ENCODE measurements at places on chromosomes 4 and X. TPM values are rescaled to one million over a fixed set of nuclear protein-coding genes. Genes with fewer than 3 reads are reported as not detected.

The PCDH11X gene
- total RNA-seq: 1.0 TPM

The C4orf36 gene
- 2.0 TPM for total RNA-seq

The SPANXN3 gene
- not detected for total RNA-seq

The PABPC1L2B gene
- not detected for total RNA-seq

The PSAPL1 gene
- 0.38 TPM for total RNA-seq

The DUSP21 gene
- not detected for total RNA-seq

The MAOB gene
- 0.82 TPM for total RNA-seq

The CD40LG gene
- not detected for total RNA-seq

The NWD2 gene
- 0.05 TPM for total RNA-seq

The MSX1 gene
- 5.0 TPM for total RNA-seq

The STARD8 gene
- total RNA-seq: 1.00 TPM

The CXorf66 gene
- not detected for total RNA-seq

The GAGE1 gene
- not detected for total RNA-seq

- no peak for DNase-seq
Measured at GRCh38 chr4:96504386-96504785, 664.5 kb downstream of the PDHA2 start.

- DNase-seq: no peak
Measured at GRCh38 chr4:152307669-152308068, 228.2 kb downstream of the FBXW7 start.

DNA sequence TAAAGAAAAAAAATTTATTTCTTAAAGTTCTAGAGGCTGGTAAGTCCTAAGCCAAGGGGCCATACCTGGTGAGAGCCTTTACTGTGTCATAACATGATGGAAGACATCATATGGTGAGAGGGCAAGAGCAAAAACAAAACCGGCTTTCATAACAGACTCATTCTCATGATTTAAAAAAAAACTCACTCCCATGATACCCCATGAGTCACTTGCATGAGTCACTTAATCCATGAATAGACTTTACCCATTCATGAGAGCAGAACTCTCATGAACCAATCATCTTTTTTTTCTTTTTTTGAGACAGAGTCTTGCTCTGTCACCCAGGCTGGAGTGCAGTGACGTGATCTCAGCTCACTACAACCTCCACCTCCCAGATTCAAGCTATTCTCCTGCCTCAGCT, 369.7 kb upstream of the DIAPH2 start:
- DNase-seq: no peak

DNA sequence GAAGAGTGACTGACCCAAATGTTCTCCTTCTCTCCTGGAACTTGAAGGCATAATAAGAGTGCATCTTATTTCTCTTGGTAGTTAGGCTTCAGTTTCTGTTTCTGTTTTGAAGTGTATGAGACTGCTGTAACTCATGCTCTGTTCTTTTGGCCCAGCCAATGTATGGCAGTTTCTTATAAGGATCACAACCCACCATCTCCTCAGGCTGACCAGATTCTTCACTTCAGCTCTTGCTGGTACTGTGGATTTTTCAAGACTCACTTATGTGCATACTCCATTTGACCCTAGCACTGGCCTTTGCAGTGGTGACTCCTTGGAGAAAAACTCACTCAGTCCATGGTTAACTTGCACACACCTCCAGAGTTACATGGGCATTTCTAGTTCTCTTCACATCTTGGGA, 9.6 kb upstream of the YTHDC1 start:
- no peak for DNase-seq

DNA sequence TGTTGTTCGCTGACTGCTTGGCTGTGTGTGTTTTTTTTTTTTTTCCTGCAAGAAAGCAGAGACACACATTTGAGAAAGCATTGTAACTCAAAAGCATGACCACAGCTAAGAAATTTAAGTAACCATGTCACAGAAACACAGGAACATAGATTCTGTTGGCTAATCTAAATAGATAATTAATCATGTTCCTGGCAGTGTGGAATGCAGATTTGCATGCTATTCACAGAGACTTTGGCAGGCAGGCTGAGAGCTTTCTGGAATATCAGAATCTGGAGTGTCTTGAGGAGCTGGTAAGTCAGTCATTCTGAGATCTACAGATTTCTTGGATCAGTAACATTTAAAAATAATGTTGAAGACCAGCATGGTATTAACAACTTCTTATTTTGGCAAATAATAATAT, 33.2 kb upstream of the SMS start:
- DNase-seq: no peak

DNA sequence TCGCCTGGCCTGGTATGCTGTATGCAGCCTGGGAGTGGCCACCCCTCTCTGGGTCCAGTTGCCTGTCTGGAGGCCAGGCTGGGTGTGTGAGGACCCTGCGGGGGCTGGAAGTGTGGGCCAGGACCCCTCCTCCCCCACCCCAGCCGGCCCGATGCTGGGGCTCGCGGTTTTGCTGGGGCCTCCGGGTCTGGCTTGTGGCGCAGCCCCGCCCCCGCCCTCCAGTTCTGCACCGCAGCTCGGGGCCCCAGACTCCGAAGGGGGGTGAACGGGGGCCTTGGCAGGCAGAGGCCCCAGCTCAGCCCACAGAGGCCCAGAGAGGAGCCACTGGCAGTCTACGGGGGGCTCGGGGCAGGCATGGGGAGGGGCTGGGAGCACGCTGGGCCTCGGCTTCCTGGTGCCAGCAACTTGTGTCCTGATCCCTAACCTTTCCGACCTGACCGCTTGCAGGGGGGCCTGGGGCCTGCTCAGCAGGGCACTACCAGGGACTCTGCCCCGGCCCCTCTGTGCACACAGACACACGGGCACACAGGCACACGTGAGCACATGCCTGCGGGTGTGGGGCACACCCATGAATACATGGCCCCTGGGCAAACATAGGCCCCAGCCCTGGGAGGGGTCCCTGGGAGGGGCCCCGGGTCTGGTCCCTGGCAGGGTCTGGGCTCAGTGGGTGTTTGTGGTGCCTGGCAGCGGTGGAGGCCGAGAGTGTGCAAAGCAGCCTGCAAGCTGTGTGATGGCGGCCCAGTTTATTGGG, 21.4 kb upstream of the FGFR3 start:
- no peak for DNase-seq

GRCh38 chr4:7900334-7900909, 39.2 kb downstream of the AFAP1 start:
- DNase-seq: no peak

- DNase-seq: no peak
Measured at GRCh38 chr4:8272472-8273428, 3.2 kb downstream of the HTRA3 start.

DNA sequence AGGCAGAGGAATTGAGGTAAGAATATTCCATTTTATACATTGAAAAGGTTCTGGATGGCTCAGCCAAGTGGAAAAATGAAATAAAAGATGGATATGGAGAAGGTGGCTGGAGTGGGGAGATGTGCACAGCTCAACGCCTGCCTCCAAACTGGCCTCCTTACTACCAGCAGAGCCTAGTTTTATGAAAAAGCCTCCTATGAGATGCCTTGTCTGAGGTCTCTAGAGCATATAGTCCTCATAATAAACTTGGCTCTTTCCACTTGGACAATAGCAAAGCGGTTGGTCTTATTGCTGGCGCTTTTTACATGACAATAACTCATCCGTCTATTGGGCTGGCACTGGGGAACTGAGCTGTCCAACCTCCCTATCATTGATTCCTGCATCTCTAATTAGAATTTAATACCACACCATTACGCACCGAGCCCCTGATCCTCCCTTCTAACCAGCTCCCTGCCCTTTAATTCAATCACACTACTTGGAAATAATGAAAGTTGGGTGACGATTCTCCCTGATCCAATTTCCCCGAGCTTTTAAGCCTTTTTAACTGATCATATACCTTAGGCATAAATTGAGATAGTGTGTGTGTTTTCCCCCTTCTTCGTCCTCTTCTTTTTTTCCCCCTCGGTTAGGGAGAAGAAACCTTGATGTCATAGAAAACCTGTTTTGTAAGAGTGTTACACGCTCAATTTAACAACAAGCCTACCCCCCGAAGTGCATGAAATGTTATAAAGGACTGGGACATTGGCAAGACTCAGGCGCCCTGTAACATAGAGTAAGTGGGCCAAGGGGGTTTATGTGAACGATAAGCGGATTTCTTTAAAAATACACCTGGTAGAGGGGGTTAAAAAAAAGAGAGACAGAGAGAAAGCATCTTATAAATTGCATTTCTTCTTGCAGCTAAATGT, at the start of gene PHOX2B:
TSS of gene PHOX2B (minus strand) at position 155 of the 905 bp plus-strand sequence. CDS start at position 40, 115 bp downstream.
- no peak for DNase-seq

DNA sequence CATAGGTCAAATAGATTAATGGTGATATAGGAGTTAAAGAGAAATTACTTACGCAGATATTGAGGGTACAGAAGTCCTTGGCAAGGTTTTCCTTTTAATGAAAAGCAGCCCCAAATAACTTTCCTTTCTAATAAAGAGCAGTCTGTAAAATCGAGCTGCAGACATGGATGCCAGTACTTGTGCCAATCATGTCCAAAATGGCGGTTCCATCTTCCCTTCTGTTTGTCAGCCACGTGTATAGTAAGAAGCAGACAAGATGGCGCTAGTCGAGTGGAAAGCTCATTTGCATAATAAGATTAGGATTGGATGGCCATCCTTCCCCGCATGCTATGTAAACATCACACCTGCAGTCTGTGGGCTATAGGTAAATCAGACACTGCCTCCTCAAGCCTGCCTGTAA, 68.5 kb downstream of the FGFBP1 start:
- DNase-seq: no peak

GRCh38 chrX:153381684-153382532, 19.2 kb downstream of the PNMA6E start:
- DNase-seq: no peak

DNA sequence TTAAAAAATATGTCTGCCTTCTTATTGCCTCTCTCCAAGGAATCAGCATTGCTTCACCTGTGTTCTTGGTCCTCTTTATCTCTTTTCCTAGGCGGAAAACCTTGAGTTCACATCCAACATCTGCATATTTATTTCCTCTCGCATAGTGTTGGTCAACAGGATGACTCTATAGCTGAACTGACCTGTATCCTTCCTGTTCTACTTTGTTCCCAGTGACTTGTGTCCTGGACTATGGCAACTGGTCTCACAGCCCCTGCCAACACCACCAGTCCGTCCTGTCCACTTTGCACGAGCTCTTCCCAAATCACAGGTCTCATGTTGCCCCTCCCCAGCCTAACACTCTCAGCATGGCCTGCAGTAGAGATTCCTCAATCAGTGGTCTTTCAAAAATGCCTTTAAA, 2.0 kb downstream of the DIPK2B start:
- no peak for DNase-seq

- no peak for DNase-seq
Measured at GRCh38 chr4:15691346-15692135, 9.9 kb downstream of the FAM200B start.

- DNase-seq: no peak
Measured at GRCh38 chr4:137543198-137543597, 10.9 kb upstream of the PCDH18 start.

GRCh38 chr4:39719804-39720580, 22.1 kb downstream of the UBE2K start:
- DNase-seq: no peak

DNA sequence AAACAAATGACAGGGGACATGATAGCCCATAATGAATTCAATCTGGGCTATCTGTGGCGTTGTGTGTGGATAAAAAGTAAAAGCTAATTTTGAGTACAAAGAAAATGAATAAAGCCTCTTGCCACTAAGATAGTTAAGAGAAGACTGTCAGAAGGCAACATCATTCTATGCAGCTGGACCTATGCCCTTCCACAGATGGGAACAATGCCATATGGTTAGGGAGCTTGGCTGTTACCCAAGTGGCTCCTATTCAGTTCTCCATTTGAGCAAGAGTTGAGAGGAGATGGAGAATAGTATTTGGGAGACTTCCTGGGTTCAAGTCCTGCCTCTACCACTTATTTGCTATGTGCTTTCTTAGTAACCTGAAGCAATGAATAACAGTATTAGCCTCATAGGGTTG, 107.7 kb downstream of the ANXA3 start:
- DNase-seq: no peak

DNA sequence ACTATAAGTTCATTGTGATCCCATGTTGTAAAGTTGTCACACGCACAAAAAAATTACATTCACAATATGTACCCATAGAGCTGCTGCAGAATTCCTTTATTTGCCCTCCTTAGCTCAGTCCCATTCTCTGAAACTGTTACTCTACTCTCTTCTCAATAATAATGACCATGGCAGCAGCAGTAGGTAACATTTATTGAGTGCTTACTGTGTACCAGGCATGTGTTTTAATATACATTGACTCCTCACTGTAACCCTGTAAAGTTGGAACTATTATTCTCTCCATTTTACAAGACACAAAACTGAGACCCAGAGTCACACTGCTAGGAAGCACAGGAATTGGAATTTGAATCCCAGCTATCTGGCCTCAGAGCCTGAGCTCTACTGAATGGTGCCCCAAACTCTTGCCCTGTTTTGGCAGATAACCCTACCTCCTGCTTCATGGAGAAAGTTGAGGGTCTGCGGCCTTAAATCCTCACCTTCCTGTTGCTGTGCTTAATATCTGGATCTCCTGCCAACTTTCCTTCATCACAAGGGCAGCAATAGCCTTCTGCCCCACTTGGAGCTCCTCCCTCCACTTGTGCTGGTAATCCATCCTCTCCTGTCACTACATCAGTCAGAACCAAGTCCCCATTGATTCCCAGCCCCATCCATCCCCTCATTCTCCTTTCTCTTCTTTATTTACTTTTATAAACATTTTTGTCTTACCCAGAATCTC, 20.8 kb downstream of the GK start:
- DNase-seq: no peak

DNA sequence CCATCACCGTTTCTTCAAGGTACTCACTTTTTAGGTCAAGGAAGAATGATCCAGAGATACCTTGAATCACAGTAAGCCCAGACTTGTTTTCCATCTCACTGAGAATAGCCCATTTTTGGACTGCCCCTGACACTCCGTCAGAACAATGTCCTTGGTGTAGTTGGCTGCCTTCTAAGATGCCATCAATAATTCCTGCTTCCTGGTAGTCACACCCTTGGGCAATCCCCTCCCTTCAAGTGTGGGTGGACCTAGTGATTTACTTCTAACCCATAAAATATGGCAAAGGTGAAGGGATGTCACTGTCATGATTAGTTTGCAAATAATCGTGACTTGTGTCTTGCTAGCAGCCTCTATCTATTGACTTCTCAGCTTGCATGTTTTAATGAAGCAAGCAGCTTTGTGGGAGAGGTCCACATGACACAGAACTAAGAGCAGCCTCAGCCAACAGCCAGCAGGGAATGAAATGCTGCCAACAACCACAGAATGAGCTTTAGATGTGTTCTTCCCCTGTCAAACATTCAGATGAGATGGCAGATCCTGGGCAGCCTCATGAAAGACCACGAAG, 20.0 kb upstream of the KLHL34 start:
- DNase-seq: no peak

GRCh38 chr4:153122855-153123254, 81.4 kb upstream of the TRIM2 start:
- DNase-seq: no peak

DNA sequence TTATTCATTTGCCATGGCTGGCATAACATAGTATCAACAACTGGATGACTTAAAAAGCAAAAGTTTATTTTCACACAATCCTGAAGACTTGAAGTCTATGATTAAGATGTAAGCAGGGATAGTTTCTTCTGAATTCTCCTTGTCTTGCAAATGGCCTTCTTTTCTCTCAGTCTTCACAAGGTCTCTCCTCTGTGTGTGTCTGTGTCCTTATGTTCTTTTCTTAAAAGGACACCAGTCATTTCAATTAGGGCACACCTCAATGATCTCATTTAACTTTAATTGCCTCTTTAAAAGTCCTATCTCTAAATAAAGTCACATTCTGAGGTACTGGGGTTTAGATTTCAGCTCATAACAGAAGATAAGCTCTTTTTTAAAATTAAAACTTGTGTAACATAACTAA, 399.7 kb downstream of the PABPC4L start:
- DNase-seq: no peak
